Calu3 (cell line): ENCODE measurements at places on chromosomes 6 and 20.
A peak's percentile ranks its signal among the peaks of the same experiment; 100 is the strongest.

DNA sequence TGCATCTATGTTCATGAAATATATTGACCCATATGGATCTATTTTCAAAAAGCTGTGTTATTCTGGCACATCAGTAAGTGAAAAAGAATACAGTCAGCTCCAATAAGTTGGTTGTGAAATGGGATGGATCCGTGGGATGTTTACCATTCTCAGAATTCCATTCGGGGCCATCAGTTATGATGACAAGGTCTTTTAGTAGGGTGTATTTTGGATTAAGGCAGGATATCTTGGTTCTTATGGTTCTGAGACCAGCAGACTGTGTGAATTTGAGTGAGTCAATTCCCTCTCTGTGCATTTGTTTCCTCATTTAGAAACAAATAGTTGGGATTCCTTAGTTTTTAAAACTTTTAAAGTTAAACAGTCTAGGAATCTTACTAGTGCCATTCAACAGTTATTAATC lies 287.4 kb downstream of the CD109 start:
- no peak for DNase-seq

DNA sequence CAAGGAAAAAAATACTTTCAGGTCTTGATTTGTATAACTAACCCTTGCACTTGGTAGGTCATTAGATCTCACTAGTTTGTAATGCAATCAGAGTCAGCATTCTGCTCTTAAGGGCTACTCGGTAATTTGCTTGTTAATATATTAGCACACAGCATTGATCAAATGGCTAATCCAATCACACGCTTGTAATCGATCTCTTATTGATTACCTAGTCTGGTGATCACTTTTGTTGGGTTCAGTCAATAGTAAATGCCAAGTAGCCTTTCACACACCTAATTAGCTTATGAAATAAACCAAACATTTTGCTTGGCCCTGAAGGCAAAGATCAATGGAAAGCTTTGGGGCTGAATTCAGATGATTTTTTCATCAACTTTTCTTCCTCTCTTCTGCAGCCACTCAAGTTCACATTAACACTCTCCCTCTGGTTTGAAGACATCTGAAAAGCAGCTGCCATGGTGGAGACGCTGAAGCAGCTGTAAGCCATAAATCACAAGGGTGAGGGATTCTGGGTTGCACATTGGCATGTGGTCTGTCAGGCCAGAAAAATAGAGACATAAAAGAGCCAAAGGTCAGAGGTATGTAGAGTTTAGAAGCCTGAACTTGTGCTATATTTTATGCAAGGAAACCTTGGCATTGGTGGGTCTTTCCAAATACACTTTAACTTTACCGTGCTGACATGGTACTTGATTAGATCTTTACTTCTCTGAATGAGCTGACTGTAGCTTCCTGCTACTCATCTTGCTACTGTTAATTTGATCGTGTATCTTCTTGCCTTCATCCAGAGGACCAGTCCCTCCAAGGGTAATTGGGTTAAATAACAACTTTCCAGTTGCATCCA lies 234.4 kb downstream of the SIM1 start:
- no peak for DNase-seq

DNA sequence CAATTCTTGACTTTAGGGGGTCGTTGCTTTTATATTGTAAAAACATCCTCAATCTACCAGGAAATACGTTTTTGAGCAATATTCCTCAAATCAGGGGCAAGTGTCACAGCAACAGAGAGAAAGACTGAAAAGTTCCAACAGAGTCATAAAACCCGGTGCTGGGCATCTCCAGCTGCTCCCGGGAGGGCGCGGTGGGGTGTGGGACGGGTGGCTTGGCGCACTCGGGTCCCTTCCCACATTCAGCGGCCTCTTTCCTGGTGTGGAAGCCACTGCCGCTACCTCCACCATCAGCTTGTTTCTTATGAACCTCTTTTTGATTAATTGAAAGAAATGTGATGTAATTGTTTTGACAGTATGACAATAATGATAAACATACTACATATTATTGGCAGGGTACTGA lies 98.2 kb downstream of the IRF4 start:
- no peak for DNase-seq

DNA sequence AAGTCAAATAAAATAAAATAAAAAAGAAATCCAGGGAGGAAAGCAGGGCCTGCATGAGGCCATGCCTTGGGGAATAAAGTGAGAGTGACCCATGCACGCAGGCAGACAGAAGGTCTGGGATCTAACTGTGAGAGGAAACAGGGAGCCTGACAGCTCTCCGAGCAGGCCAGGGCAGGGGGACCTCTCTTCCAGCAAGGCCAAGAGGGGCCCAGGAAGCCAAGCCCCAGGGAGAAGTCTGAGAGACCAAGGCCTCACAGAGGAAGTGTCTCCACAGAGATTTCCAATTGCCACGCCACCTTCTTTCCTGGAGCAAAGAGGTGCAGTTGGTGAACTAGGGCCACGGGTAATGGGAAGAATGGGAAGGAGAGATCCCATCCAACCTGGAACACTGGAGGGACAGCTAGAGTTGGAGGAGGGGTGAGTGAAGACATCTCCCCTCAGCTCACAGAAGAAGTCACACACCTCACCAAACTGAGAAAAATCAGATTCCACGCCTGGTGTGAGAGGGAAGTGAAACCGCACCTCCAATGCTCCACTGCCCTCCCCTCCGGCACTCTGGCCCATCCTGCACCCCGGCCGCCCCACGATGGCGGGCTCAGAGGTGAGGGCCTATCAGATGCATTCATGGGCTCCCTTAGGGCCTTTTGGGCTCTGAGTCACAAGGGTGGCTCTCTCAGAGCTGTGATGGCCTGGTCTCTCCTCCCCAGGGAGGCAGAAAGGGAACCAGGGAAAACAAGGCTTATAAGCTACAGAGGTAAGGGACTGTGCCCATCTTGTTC lies 25.1 kb upstream of the TAF8 start:
- DNase-seq = no peak

GRCh38 chr6:73657201-73657600 lies 3.4 kb upstream of the SLC17A5 start:
- peak; percentile 60 for DNase-seq

DNA sequence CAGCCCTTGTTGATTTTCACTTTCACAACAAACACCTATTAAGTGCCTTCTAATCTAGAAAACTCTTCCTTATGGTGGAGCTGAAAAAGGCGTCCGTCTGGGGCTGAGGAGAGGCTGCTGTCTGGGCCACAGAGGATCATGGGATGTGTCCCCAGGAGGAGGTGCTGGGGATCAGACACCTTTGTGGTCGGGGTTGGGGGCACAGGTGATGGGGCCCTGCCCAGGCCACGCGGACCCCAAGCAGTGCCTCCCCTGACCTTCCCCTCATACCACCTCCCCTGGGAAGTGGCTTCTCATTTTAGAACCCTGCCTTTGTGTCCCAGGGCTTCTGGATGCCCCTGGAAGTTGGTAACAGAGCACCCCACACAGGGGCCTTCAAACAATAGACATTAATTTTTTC lies 41.1 kb downstream of the SUN5 start:
- no peak for DNase-seq

DNA sequence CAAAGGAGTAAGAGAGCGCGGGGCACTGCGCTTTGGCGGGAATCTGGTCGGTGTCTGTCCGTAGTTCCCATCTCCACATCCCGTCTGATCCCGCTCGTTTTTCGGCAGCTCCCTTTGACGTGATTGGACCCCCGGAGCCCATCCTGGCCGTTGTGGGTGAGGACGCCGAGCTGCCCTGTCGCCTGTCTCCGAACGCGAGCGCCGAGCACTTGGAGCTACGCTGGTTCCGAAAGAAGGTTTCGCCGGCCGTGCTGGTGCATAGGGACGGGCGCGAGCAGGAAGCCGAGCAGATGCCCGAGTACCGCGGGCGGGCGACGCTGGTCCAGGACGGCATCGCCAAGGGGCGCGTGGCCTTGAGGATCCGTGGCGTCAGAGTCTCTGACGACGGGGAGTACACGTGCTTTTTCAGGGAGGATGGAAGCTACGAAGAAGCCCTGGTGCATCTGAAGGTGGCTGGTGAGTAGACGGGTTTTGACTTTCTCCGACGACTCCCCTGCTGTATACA lies 1.4 kb downstream of the BTN1A1 start:
- peak; percentile 32 for DNase-seq

DNA sequence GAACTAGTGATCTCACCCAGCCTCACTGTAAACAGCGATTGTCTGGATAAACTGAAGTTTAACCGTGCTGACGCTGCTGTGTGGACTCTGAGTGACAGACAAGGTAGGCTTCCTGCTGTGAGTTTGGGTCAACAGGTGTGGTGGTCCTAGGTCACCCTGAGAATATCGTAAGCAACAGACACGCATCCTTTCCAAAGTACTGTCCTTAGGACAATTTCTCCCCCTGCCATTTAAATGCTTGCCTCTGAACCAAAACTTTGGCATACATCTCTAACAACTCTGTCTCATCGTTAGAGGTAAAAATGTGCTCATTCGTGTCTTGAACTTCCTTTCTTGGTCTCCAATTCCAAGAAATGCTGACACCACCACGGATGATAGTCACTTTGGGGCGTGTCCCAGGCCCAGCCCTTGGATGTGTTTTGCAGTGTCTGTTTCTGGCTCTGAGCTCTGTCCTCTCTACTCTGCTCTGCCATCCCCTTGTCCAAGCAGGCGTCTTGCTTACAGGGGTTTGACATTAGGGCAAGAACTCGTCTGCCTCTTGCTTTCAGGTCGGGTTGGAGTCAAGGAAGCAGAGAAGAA lies 95.5 kb downstream of the EYA2 start:
- peak; percentile 60 for DNase-seq

- DNase-seq = peak; percentile 16
Observed at GRCh38 chr20:61753316-61753942, 312.3 kb downstream of the TAF4 start.

DNA sequence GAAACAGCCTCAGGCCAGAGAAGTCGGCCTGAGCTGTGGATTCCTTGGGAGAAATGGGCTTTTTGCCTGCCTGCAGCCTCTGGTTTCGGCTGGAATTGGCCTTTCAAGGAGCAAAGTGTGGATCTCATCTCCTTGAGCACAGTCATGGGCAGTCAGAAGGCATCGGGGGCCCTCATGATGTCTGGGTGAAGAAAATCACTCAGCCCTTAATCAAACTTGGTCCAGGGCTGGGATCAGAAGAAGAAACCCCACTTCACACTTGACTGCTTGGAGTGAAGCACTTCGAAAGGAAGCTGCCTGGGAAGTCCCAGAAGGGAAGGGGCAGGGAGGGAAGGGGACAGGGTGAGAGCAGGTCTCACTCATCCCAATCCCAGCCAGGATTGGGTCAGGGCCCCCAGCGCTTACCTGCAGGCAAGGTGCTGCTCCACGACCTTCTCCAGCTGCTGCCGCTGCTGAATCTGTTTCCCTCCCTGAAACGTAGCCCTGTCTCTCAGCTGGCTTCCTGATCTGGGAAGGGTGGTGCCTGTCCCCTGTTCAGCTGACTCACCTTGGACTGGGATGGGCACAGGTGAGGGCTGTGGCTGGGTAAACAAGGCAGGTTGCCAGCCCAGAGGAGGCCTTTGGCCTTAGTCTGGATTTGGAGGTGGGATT lies at the start of gene SDCBP2:
SDCBP2 (minus strand) TSS at position 460 of the 651 bp plus-strand sequence. CDS start 8,723 bp downstream, outside the sequence.
- peak; percentile 74 for DNase-seq

DNA sequence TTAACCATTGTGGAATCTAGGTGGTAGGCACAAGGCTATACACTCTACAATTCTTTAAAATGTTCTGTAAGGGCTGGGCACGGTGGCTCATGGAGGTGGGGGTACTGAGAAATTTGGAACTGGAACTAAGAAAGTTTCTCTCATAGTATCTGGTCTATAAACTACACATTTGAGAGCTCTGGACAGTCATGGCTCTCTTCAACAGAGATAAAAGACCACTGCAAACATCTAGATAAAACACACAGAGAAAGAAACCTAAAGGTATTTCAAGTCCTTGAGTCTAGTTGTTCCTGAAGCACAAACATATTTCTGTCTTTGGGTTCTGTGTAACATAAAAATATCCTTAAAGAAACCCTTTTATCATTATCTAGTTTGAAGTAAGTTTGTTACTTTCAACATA lies 35.2 kb downstream of the ILRUN start:
- no peak for DNase-seq

DNA sequence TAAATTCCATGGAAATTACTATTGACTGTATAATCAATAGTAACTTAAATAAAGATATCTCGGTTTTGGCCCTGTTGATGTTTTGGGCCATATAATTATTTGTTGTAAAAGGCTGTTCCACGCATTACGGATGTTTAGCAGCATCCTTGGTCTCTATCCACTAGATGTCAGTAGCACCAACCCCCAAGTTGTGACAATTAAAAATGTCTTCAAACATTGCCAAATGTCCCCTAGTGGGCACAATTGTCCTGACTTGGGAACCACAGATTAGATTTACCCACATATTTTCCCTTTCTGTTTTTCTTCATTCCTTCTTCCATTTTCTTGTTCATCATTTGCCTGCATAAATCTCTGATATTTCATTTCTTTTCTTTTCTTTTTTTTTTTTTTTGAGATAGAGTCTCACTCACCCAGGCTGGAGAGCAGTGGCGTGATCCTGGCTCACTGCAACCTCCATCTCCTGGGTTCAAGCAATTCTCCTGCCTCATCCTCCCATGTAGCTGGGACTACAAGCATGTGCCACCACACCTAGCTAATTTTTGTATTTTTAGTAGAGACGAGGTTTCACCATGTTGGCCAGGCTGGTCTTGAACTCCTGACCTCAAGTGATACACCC lies 13.6 kb upstream of the WFDC8 start:
- DNase-seq = peak; percentile 63

GRCh38 chr6:31169123-31169857 lies 1.2 kb downstream of the POU5F1 start:
- no peak for DNase-seq

DNA sequence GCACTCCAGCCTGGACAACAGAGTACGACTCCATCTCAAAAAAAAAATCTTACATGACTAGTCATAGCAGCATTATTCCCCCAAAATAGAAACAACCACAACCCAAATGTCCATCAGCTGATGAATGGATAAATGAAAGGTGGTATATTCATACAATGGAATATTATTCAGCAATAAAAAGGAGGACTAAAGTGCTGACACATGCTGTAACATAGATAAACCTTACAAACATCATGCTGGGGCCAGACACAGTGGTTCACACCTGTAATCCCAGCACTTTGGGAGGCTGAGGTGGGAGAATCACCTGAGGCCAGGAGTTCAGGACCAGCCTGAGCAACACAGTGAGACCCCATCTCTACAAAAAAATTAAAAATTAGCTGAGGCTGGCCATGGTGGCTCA lies 16.9 kb downstream of the C20orf203 start:
- DNase-seq = no peak

DNA sequence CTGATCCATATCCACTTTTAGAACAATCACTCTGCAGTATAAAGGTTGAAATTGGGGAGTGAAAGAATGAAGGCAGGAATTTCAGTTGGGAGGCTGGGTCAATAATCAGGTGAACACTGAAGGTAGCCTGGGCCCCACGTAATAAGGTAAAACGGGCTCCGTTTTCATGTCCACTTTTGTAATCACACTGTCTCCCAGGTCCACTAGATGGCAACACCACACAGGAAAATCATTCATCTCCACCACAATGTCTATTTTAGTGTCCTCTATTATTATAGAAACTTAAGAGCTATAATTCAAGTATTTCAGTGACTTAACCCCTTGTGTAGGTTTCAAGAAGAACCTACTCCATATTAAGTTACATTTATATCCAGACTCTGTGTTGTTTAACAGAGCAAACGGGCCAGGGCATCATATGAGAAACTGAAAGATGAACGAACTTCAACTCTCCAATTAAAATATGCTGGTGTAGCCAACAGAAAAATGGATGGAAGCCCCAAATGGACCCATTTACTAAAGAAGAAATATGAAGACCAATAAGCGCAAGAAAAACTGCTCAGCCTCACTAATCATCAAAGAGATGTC lies 45.9 kb upstream of the MC3R start:
- DNase-seq = peak; percentile 13

- no peak for DNase-seq
Observed at GRCh38 chr6:62999796-63000195, 211.5 kb upstream of the FKBP1C start.

- no peak for DNase-seq
Observed at GRCh38 chr20:59032713-59033059, 551 bp upstream of the ATP5F1E start.
